Kasumi-1 (cell line): ENCODE measurements at places on chromosomes 16 and 17.

- DNase-seq = no peak
Observed at GRCh38 chr16:81706327-81707295, 72.5 kb upstream of the PLCG2 start.

DNA sequence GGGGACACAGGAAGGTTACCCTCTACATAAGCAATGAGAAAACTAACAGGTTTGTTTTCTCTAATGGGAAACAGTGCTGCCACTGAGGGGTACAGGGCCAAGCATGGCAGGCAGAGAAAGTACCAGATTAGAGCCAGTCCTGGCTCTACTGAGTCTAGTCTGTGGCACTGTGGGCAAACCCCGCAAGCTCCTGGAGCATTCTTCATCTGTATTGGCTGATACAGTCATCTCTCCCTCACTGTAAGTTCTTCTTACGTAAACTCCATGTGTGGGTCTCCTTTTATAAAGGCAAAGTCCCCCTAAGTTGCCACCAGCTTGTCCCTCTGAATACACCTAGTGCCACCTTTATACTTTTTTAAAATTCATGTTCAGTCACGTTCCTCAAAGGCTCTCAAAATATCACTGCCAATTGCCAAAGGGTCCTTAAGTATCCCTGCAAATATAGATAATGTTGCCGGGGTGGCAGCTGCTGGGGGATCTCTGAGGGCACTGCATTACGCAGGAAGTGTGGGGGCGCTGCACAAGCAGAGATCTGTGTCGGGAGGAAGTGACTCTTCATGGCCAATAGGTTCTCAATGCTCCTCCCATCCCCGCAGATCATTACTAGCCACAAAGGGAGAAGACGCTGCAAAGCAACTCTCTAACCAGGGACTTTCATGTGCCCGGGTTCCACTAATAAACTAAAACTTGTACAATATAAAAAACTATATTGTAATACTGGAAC lies 18.8 kb downstream of the XPO6 start:
- peak; percentile 57 for DNase-seq

- DNase-seq = no peak
Observed at GRCh38 chr17:62724398-62725146, 83.5 kb downstream of the MARCHF10 start.

DNA sequence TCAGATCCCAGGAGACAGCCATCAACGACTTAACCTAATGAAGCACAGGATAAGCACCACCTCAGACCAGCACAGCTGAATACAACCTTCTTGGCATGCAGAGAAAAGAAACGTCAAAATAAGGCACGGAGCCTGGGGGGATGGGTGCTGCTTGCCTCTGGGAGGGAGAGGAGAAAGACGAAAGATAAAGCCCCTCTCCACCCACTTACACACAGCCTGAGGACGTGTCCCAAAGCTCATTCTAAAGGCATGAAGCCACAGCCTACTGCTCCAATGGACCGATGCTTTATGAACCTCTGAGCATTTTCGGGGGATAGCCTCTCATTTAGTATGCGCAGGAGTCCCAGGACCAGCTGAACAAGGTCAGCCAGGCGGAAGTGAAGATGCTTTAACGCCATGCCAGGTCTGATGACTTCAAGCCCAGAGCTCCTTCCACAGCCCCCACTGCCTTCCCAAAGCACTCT lies 31.1 kb downstream of the ST3GAL2 start:
- no peak for DNase-seq

DNA sequence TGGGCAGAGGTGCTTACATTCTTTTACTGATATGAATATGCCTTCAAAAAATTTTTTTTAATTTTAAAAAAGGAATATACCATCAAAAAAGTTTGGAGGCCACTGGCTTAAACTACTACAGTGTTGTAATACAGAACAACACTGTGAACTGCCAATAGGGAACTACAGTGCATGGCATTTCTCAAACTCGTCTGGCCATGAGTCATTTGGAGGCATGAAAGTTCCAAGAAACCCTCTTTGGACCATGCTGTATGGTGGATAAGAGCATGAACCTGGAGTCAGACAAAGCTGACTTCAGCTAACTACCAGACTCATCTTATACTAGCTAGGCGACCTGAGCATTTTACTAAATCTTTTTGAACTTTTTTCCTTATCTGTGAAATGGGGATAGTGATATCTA lies 9.2 kb upstream of the NF1 start:
- peak; percentile 24 for DNase-seq

DNA sequence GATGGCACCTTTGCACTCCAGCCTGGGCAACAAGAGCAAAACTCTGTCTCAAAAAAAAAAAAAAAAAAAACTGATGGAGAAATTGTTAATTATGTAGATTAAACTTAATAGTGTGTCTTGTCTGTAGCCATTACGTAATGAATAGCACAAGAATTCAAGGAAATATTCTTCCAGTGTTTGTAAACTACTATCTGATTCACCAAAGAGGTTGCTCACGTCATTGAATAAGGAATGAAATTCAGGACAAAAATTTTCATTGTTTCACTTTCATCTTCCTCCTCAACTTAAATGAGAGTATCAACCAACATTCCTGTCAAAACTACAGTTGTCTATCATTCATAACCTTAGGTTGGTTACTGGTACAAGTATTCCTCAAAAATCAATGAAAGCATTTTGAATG lies 30.7 kb upstream of the MYO18A start:
- no peak for DNase-seq
